ENCODE measurements at places on chromosomes 11 and 22. TPM values are rescaled to one million over a fixed set of nuclear protein-coding genes. Genes with fewer than 3 reads are reported as not detected.

GRCh38 chr22:33209930-33210784, 152.0 kb upstream of the SYN3 start:
- no peak for DNase-seq

DNA sequence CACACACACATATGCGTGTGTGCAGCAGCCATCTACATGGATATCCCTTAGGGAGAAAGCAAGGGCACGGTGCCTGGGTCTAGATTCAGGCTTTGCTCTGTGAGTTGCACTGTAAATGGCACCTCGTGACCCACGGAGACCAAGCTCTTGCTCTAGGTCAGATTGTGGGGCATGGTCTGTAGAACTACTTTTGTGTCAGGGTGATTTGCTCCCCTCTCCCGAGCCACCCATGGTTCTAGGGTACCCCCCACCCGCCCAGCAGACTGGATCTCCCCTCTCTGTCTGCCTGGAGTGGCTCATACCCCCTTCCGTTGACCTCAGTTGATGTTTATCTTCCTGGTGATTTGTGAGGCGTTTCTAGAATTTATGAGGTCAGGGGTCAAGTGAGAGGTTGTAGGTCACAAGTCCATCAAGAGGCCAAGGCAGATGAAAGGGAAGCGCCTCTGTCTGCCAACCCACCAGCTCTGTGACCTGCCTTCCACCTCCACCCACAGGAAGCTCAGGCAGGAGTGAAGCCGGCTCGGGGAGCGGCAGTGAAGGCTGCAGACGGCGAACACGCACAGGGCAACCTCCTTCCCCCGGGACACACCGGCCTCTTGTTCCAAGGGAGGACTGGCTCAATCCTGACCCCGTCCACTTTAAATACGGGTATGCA, 76.2 kb upstream of the TTLL12 start:
- no peak for DNase-seq

- DNase-seq = no peak
Measured at GRCh38 chr22:24699876-24700275, 74.6 kb downstream of the PIWIL3 start.

Gene SCN4B
- 0.32 TPM for total RNA-seq

Gene OR51B4
- 43.7 TPM for total RNA-seq

DNA sequence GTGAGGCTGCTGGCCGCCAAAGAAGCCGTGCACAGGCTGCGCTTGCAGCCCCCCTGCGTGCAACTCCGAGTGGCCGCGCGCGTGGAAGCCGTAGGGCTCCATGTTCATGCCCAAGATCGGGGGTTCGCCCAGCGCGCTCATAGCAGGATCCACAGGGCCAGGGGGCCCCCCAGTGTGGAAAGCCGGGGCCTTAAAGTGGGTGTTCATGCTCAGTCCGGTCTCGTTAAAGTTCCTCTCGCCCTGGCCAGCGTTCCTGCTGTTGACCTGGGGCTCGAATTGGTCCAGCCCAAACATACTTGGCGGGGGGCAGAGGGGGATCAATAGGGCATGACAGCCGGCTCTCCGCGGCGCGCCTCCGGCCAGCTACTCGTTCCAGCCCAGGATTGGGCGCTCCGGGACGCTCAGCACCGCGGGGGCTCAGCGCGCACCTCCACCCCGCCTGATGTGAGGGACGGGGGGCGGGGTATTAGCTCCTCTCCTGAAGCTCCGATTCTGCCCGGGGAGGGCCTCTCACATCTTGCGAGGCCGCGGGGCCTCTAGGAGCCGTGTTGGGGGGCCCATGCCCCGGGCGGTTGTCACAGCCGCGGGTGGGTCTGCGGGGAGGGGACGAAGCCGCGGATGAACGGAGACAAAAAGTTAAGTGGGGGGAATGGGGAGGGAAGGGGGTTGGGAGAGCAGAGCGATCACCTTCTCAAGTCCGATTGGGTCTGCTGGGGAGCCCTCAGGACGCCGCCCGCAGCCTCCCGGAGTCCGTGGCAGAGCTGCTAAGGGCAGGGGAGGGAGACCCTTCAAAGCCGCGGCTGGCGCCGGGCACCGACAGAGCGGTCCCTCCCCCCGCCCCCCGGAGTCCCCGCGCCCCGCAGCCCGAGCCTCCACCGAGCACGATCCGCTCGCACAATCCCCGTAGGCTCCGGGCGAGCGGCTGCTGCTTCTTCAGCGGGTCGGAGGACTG, 1.0 kb downstream of the MN1 start:
- no peak for DNase-seq

Gene MMP3
- not detected for total RNA-seq

Gene GTSE1
- total RNA-seq = 46.1 TPM

Gene FREY1
- total RNA-seq = 0.96 TPM

DNA sequence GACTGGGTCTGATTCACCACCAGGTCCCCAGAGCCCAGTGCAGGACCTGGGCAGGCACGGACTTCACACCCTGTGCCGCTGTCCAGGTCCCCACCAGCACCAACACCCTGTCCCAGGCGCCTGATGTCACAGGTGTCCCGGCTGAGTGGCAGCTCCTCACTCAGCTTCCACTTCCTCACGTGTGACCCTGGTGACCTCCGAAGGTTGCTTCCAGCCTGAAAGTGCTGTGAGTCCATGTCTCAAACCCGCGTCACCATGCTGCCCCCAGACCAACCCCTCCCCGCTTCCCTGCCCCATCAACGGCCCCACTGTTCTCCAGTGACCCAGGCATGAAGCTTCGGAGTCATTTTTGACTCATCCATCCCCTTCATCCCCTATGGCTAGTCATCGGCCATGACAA, 25.7 kb upstream of the PICK1 start:
- DNase-seq = no peak

DNA sequence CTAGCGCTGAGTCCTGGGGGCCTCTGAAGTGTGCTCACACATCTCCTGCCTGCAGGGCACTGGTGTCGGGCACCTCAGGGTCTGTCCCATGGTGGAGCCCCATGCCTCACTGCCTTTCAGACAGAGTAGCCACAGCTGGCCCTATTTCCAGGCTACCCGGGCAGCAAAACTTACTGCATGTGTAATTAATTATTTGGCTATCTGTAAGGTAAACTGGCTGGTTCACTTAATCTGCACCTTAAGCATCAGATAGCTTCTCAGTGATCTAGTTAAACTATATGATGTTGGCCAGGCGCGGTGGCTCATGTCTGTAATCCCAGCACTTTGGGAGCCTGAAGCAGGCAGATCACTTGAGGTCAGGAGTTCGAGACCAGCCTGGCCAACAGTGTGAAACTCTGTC, 5.3 kb downstream of the PNPLA3 start:
- DNase-seq = no peak

DNA sequence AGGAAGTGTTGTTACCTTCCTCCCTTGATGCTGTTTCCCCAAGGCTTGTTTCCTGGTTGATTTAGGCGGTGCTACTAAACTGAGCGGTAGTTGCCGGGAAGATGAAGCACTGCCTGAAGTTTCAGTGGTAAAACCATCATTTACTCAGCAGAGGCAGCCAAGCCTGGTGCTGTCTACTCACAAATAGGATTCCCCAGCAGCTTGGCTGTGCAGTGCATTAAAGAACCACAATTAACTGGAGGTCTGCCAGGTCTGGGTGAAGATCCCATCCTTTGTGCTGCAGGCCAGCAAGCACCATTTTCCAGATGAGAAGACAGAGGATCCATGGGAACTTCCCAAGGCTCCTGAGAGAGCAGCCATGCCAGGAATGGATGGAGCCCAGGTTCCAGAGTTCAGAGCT, 231.9 kb upstream of the E2F8 start:
- no peak for DNase-seq

DNA sequence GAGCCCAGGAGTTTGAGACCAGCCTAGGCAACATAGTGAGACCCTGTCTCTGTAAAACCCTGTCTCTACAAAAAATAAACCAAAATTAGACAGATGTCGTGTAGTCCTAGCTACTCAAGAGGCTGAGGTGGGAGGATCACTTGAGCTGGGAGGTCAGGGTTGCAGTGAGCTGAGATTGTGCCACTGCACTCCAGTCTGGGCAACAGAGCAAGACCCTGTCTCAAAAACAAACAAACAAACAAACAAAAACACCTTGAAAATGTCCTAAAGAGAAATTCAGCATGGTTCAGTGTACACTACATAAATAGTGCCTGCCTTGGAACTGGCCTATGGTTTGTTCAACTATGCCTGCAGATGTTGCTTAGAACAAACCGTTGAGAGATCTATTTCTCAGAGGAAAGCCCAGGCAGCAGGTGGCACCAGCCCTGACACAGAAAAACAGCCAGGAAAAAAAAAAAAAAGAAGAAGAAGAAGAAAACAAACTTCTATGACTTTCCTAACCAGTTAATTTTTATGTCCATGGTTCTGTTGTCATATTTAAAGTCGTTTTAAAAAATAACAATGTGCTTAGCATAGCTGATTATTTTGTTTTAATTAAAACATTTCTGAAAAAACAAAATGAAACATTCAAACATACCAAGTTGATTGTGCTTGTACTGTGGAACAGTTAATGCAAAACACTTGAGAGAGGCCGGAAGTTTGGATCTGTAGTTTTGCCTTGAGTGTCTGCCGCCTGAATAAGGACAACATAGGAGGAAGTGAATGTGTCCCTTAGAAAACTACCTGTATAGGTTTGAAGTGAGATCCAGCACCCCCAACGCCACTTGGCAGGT, 5.4 kb downstream of the KREMEN1 start:
- no peak for DNase-seq

Gene OR4C45
- not detected for total RNA-seq

DNA sequence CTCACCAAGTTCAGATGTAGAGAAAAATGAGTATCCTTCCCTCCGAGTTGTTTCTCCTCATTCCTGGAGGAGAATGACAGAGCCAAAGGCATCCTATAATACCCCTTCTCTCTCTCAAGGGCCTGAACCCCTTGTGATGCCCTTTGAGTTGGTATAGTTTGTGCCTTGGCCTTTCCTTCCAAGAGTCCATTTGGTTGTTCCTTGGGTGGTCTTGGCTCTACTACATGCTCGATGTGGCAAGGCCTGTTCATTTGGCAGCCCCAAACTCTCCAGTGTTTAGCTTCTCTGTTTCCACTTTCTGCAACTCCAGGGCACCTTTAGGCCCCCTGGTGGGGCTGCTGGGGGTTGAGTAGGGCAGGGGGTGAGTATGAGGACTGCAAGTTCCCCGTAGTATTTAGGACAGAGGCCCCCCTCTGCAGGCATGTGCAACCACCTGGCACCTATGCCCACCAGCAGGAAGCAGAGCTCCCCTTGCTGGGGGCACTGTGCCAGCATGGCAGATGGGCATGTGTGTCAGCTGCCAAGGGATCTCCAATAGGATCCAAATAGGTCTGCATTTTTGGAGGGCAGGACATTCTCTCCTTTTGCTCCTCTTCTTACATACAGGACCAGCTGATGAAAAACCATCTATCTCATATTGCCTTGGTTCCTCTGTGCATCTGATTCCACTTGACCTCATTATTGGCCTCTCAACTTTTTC, 217.2 kb upstream of the CADM1 start:
- DNase-seq = no peak

Gene C11orf87
- 0.05 TPM for total RNA-seq

Gene TMPRSS4
- total RNA-seq = 1.5 TPM

Gene IFT27
- total RNA-seq = 23.2 TPM

DNA sequence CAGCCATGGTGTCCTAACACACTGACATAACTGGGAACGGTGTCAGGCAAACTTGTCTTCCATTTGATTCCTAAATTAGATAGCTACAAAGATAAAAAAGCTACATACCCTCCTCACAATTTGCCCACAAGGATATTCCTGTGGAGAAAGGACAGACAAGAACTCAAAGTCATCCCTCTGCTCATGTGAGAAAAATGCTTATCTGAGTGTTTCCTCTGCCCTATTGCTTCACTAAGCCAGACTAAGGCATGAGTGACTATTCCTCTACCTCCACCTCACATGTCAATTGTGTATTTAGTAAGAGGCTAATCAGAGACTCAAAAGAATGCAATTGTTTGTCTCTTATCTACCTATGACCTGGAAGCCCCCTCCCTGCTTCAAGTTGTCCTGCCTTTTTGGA, 247.7 kb downstream of the DDX10 start:
- DNase-seq = no peak

GRCh38 chr11:76049511-76049910, 156.8 kb downstream of the WNT11 start:
- no peak for DNase-seq

GRCh38 chr11:2750682-2751522, 51.1 kb upstream of the KCNQ1OT1 start:
- no peak for DNase-seq

DNA sequence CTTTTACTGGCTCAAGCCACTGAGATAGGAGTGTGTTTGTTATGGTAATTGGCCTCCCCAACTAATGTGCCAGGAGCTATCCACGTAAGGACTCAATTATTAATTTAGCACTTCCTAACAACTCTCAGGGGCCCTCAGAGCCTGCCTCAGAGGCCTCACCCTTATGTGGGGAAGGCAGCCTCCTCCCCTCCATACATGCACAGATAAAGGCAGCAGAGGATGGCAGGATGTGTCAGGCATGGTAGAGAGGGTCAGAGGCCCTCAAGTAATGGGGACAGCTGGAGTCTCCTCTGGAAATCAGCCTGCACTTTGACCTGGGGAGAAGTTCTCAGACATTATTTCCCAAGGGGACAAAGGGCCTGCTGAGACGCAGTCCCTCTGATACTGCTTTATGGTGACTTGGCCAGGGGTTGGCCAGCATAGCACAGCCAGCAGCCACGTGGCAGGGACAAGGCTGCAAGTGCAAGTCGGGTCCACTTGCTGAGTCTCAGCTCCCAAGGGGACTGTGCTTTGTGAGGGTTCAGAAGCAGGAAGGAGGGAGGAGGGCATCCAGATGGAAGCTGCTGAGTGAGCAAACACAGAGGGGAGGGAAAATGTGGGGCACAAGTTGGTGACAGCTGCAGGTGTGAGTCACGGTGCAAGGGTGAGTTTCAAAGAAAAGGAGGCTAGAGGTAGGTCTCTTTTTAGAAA, 17.0 kb downstream of the MOGAT2 start:
- DNase-seq = no peak

- no peak for DNase-seq
Measured at GRCh38 chr11:22471385-22471784, 133.2 kb downstream of the SLC17A6 start.

DNA sequence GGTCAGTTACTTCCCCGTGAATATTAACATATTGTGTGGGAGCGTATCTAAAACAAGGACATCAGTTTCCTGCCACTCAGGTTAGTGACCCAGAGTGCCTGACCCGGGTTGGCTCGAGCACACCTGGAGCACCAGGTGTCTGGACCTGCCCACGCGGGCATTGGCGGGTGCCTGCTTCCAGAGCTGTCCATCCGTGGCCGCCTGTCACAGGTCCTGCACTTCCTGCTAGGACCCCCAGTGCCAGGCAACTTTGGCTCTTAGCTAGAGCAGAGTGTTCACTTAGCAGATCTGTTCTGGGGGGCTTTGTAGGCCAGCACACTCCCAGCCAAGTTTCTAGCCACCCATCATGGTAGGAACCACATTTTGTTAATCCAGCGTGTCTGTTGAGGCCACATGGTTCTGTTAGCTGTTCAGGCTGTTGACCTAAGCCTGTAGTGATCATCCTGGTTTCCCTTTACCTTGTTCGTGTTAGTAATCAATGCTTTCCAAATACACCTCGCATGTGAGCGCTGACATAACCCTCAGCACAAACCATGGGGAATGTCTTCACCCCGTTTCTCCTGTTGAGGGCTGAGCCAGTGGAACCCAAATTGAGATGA, 29.5 kb downstream of the MOV10L1 start:
- DNase-seq = no peak

- DNase-seq = no peak
Measured at GRCh38 chr11:130849215-130849568, 67.1 kb downstream of the SNX19 start.

Gene GAB4
- not detected for total RNA-seq

Gene MS4A6A
- total RNA-seq = 0.52 TPM
